ENCODE measurements at places on chromosomes 16 and 17. TPM values are rescaled to one million over a fixed set of nuclear protein-coding genes. Genes with fewer than 3 reads are reported as not detected.

ANKFY1 gene
- 49.6 TPM for total RNA-seq

CDH1 gene
- not detected for total RNA-seq

DRC7 gene
- not detected for total RNA-seq

C16orf92 gene
- total RNA-seq: not detected

RUNDC3A gene
- not detected for total RNA-seq

NACA2 gene
- not detected for total RNA-seq

IRF8 gene
- total RNA-seq: not detected

GSG1L gene
- total RNA-seq: not detected

CACNG3 gene
- total RNA-seq: not detected

RNF112 gene
- 2.1 TPM for total RNA-seq

FN3K gene
- 16.1 TPM for total RNA-seq

TBC1D3C gene
- total RNA-seq: not detected

ABCA6 gene
- total RNA-seq: 7.9 TPM

ABCC1 gene
- total RNA-seq: 40.7 TPM

CLDN7 gene
- total RNA-seq: 4.5 TPM

C17orf78 gene
- not detected for total RNA-seq

ALOXE3 gene
- 0.25 TPM for total RNA-seq

Data from uterine smooth muscle cell (primary cell).